H9 (cell line): ENCODE measurements at places on chromosomes 6 and 20.

GRCh38 chr6:107524626-107525025 is 34.7 kb downstream of the SOBP start:
- no peak for DNase-seq

DNA sequence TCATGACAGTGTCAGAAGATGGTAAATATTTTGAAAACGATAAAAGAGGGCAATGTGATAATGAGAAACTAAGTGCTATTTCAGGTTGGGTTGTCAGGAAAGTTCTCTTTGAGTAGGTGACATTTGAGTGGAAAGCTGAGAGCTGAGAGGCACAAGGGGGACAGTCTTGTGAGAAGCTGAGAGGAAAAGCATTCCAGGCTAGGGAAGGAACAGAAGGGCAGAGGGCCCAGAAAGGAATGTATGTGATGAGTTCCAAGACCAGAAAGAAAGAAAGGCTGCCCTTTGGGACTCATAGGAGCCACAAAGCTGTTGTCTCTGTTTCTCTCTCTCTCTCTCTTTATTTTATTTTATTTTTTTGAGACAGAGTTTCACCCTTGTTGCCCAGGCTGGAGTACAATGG is 7.6 kb upstream of the RNF182 start:
- no peak for DNase-seq

- DNase-seq, result no peak
These were observed 25.0 kb upstream of the ADTRP start for GRCh38 chr6:11803591-11803971.

GRCh38 chr6:156111913-156112312 is 656.3 kb upstream of the NOX3 start:
- no peak for DNase-seq

DNA sequence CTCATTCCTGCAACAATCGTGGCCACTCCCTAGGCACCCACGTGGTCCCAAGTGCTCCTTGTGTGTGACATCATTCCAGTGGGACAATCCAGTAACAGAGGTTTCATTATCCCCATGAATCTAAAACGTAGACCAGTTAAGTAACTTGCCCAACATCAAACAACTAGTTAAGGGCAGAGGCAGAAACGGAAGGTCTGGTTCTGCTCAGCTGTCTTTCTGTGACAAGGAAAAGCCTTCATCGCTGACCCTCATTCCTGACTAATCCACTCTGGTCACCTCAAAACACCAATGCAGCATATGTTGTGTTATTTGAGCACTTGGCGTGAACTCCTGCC is 261.4 kb upstream of the JARID2 start:
- no peak for DNase-seq

GRCh38 chr20:59078231-59078630 is 35.6 kb upstream of the PRELID3B start:
- no peak for DNase-seq

DNA sequence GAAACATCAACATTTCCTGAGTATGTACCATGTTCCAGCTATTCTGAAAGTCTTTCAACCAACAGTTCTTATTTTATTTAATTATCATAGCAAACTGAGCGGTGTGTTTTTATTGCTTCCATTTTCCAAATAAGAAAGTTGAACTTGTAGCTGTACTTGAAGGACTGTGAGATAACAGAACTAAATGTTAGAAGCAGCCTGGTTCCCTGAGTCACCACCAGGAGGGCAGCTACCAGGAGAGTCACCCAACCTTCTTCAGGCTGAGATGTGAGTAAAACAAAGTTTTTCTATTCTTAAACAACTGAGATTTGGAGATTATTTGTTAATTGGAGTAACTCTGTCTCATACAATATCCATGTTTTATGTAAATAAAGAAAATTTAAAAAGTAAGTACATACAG is 403.4 kb downstream of the PKHD1 start:
- DNase-seq, result no peak

GRCh38 chr20:53576586-53577318 is 16.9 kb downstream of the ZNF217 start:
- DNase-seq, result no peak

DNA sequence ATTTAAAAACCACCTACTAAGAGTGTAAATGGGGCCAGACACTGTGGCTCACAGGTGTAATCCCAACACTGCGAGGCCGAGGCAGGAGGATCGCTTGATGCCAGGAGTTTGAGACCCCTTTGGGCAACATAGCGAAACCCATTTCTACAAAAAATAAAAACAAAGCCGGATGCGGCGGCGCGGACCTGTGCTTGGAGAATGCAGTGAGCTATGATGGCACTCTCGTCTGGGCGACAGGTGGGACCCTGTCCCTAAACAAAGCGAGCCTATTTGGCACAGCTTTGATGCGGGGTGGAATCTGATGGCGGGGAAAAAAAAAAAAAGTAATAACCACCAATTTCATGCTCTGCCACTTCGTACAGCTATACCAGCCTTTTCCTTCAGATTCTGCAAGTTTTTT is 1.1 kb downstream of the TCP1 start:
- no peak for DNase-seq

DNA sequence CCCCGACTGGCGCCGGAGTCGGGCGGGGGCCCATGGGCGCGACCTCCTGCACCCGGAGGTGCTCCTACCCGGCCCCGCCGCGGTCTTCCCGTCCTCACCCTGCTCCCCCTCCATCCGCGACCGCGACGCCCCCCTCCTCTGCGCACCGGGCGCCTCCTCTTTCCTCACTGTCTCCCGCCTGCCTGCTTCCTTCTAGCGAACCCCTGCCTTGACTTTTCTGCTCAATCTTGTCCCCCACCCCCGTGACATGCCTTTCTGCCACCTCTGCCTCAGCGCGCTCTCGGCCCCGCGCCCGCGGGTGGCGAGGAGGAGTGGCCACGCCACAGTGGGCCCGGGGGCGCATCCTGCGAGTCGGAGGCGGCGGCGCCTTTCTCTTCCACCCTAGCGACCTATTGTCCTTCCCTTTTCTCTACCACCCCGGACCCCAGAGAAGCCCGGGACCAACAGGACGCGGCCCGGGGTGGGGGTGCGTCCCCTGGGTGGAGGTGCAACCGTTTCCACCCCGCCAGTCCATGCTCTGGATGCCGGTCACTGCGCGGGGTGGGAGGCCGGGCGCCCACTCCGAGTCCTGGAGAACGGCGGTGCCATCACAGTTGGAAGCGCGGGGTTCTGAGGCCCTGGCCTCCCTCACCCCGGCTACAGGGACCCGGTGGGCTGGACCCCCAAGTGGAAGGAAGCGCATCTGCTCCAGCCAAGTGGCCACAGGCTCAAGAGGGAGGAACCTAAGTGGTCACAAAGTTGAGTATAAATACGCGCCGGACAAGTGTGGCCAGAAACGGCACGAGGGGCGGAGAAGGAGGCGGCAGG is 2.0 kb downstream of the PDE10A start:
- DNase-seq, result no peak

DNA sequence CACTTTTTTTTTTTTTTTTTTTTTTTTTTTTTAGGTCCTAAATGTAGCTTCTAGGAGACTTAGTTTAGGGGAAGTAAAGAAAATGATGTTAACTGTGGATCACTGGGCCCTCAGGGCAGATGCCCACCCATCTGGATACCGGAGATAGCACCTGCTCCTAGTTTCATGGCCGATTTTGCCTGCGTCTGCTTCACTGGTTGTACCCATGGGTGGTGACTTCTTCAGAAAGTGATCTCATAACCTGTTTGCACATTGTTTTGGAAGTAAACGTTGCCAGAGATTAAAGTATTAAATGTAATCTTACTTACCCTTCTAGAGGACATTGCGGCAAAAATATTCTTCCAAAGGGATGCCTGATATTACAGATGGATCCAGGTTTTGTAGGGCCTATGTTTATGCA is 79.8 kb upstream of the SGK1 start:
- DNase-seq, result no peak

GRCh38 chr6:84618046-84618752 is 146.2 kb downstream of the TBX18 start:
- no peak for DNase-seq

- no peak for DNase-seq
These were observed 277.7 kb downstream of the ADGB start for GRCh38 chr6:146876271-146877151.

DNA sequence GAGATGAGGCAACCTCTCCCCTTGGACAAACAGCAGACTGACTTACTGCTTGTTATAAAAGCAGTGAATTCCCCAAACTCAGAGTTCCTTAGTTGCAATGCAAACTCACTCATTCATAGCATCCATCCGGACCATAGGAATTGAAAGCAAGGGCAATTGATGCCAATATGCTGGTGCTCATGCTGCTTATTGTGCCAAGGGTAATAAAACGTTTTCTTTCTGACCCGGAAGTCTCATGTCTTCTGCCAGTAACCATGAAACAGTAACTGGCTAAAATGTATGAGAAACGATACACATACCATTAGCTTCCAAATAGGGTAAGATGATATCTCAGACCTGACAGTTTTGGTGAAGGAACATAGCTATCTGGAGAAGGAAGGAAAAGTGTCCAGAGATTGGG is 18.1 kb downstream of the PRKN start:
- no peak for DNase-seq

DNA sequence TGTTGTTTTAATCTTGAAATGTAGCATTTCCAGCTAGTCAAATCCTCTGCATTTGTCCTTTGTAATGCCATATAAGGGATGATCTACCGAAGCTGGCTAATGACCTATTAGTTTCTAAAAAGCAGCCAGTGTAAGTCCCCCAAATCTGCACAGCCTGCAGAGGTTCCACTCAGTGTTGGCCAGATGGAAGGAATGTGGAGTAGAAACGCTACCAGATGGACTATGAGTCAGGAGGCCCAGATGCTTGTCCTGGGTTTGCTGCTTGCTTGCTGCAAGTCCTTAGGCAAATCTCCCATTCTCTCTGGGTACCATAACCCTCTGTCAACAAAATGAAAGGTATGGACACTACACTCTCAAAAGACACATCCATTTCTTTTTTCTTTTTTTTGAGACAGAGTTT is 149.8 kb downstream of the BTBD9 start:
- no peak for DNase-seq

DNA sequence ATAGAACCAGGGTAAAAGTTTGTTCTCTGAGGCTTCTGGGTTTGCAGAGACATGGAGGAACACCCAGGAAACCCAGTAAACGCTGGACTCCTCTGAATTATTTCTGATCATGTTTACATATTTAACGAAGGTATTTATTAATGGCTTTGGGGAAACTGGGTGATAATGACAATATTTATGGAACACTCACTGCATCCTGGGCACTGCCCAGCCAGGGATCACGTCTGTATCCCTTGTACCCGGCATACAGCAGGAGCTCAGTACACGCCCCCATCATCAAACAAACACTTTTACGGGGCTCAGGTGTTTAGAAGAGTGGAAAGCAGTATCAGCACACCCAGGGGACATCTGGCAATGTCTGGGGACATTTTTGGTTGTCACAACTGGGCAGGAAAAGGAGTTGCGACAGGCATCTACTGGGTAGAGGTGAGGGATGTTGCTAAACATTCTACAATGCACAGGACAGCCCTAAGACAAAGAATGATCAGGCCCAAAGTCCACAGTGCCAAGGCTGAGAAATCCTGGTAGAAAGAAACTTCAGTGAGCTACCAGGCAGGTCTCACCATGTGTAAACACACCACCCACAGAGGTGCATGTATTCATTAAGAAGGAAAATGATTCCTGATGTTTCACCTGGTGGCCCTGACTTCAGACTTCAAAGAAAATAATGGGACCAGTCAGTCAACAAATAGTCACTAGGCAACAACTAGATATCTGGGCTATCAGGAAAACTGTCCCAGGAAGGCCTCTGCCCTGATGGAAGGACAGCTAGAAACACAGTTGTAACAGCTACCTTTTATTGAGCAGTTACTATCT is 35.3 kb downstream of the ZMYND8 start:
- DNase-seq, result no peak

GRCh38 chr6:27101824-27102223 is 145.7 kb upstream of the PRSS16 start:
- DNase-seq, result no peak

DNA sequence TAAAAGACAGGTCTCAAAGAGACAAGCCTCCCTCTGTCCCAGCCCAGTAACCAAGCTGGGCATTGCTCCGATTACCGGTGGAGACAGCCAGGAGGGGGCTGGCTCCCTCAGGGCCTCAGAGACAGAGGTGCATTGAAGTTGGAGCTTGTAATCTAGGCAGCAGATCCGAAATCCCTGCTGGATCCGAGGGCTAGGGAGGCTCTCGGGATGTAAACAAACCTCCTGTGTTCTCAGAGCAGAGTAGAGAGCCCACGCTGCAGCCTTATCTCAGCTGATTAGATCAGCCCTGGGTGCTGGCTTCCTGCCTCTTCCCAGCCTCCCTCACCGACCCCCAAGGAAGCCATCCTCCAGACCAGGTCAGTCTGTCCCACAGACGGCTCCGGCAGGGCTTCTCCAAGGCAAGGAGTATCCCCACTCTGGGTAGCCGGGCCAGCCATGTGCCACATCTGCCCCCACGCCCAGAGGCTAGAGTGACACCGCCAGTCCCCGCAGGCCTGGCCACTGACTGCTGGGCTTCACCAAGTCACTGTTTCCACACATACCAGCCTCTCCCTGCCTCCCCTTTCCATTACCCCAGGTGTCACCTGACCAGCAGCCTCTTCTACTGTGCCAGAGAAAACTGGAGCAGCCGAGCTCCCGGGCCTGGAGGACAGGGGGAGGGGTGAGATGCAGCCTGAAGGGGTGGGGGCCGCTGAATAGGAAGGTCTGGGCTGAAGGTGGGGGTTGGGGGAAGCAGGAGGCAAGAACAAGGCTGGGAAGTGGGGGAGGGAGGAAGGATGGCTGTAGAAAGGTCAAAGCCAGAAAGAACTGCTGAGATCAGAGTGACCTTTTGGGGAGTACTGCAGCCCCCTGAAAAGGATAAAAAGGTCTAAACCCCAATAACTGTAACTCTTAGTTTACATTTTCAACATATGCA is 6.0 kb downstream of the SDC4 start:
- DNase-seq, result peak; percentile 82

- DNase-seq, result no peak
These were observed 26.9 kb downstream of the PXDC1 start for GRCh38 chr6:3724451-3725144.

DNA sequence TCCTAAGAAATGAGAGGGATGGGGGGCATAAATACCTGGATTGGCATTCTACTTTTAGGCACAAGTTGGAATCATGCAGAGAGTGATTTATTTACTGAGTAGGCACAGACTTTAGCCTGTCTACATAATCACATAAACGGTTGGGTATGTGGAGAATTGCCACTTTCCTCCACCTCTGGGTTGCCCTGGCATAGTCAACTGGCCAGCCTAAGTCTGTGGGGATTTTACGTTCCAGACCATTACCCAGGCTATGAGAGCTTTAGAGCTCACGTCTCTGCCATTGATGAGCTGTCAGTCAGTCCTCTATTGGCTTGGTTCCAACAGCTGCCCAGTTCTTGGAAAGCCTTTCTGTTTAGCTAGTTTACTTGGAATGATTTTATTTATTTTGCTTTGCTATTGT is 5.0 kb upstream of the BHLHE23 start:
- DNase-seq, result no peak

GRCh38 chr6:113011389-113011788 is 664.3 kb downstream of the RFPL4B start:
- DNase-seq, result no peak

DNA sequence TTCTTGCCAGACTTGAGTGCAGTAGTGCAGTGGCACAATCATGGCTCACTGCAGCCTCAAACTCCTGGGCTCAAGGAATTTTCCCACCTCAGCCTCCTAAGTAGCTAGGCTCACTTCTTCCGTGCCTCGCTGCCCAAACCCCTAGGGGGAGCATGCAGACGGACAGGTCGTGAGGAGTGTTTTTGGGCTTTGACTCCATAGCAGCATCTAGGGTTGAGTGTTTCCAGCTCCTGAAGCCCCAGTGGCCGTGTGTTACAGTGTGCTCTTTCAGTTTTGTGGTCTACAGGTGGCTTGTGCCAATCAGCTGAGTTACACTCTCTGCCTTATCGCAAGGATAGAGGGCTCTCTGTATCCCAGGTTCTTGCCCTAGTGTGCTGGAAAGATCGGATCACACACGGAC is 33.4 kb downstream of the NCOA3 start:
- peak; percentile 81 for DNase-seq
